Activated CD4-positive, alpha-beta T cell treated with anti-CD3 and anti-CD28 coated beads for 24 hours (primary cell): ENCODE measurements at places on chromosomes 5 and 9.

DNA sequence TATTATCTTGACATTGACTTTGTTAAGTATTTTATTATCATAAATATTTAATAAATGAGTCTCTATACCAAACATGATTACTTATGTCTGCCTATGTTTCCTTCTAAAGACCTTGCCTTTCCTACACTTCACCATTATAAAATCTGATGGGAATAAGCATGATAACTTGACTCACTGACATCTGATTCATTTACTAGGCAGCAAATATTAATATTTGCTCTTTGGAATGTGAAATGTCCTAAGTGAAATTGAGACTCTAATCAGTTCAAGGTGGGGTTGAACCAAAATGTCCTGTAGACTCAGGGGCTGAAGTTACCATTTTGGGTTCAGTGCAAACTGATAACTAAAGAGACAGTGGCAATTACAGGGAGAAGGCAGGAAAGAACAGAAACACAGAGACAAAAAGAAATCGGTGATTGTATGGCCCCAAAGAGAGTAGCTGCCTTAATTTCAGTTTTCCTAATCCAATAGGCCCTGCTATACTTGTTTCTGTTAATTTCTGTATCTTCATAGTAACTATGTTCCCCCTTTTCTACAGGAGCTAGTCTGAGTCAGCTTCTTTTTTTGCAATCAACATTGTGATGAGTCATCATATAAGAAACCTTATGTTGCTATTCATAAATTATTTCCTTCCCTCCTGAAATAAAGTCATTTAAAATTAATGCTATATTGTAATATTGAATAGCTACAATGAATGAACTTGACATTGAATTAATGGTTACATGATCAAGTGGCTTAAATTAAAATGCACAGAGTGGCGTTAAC lies 296.8 kb downstream of the PDE4D start:
- no peak for DNase-seq

- DNase-seq = no peak
These were observed 4.6 kb downstream of the NMRK1 start for GRCh38 chr9:75083188-75083970.

DNA sequence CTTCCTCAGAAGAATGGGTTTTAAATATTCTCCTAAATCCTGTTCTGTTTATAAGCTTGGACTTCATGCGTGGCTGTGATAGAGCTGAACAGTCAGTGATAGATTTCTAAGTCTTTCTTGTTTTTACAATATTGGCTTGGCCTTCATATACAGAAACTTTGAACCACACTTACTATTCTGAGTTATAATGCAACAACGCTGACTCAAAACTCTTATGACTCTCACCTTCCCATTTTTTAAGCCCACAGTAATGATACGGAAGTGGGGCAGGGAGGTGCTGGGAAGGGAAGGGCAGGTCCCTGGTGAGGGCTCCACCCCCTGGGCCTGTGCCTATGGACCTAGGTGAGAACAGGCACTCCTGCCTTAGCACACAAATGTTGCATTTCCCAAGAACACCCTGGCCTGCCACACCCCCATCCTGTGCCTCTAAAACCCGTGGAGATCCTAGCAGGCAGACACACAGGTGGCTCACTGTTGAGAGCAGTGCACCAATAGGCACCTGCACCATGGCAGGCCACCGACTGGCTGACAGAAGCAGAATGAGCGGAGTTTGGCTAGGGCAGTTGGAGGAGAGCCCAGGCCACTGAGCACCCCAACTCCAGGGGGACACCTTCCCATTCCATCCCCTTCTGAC lies 376.7 kb downstream of the GABRG2 start:
- no peak for DNase-seq

GRCh38 chr5:32182463-32183063 lies 8.4 kb upstream of the GOLPH3 start:
- DNase-seq = no peak

DNA sequence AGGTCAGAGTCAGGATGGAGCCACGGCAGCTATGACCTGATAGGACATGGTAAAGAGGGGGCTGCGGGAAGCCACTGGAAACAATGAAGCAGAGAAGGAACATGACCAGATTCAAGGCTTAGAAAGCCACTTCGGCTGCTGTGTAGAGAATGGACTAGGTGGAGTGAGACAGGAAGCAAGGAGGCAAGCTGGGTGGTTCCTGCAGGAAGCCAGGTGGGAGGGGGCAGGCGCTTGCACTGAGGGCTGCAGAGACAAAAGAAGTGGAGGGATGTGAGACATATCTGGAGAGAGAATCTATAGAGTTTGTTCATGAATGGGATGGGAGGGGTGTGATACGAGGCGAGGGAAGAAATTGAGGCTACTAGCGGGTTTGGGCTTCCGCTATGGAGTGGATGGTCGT lies 19.0 kb upstream of the N4BP3 start:
- no peak for DNase-seq

GRCh38 chr5:73827106-73827450 lies 201.1 kb downstream of the ARHGEF28 start:
- no peak for DNase-seq

- DNase-seq = no peak
These were observed 64.9 kb upstream of the ELL2 start for GRCh38 chr5:96026406-96027041.

GRCh38 chr5:60634051-60634450 lies 65.9 kb downstream of the DEPDC1B start:
- no peak for DNase-seq

DNA sequence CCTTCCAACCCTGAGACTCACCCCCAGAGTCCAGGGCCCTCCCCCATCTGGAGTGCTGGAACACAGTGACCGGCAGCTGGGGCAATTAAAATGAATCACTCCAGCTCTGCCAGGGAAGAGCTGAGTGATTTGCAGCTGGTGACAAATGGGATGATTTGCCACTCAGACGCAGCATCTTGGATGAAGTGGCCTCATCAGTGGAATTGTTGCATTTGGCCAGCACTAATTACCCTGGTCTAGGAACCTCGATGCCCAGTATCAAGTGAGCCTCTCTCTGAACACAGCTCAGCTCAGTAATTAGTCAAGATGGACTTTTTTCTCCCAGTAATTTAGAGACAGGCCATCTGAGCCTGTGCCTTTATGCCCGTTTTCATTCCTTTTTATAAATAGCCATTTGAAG lies 259.5 kb downstream of the GRIA1 start:
- no peak for DNase-seq

GRCh38 chr9:136197084-136197875 lies 7.6 kb downstream of the LHX3 start:
- DNase-seq = no peak

GRCh38 chr9:33378121-33378795 lies 24.1 kb downstream of the AQP7 start:
- no peak for DNase-seq

DNA sequence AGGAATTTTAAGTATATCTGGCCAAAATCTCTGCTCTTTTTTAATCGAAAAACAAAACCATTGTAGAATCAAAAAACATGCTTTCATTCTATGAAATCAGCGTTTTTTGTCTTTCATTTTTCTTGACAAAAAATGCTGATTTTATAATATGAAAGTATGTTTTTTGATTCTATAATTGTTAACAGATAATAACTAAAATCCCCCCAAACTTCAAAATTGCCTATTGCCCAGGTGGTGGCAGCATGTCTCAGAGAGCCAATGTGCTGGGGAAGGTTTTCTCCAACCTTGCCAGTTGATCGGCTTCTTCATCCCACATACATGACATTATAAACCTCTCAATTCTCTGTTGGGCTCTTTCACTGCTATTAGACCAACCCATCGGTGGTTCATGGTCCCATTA lies 5.1 kb upstream of the SMIM15 start:
- DNase-seq = no peak
